ENCODE measurements at places on chromosomes 12 and 14.

DNA sequence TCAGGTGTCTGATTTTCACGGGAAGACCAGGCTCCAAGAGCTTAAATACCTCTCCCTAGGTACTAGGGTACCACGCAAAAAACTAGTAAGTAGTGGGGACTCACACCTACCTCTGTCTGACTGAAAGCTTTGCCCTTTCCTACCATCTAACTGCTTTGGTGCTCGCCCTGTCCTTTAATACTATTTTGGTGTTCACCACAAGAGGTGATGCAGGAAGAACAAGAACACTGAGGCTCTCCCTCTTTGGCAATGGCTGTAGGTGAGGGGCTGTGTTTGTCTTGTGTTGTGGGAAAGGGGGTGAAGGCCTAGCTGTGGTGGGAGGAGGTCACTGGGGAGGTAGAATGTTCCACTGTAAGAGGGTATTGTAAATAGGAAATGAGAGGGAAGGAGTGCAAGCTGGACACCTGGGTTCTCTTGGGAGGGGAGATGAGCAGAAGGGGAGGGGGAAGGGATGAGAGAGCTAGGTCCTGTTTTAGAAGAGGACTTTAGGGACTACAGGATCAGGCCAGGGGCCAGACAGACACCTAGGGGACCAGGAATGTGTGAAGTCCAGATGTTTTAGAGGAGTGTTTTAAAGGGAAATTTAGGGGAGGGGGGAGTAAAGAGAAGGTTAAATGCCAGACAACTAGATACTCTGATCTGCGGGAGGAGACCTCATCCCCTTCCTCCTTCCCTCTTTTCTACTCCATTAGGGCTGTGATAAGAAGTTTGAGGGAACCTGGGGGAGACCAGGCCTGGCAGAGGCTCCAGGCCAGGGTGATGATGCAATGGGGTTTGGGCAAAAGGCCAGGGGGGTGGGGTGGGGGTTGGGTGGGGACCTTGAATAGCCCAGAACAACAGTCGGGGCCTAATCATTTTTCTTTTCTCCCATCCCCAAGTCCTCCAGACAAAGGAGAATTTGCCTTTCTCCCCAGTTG lies 2.1 kb downstream of the ITGA5 start:
- DNase-seq, result no peak

- no peak for DNase-seq
Observed at GRCh38 chr12:72276181-72276805, 4.1 kb downstream of the TRHDE start.

DNA sequence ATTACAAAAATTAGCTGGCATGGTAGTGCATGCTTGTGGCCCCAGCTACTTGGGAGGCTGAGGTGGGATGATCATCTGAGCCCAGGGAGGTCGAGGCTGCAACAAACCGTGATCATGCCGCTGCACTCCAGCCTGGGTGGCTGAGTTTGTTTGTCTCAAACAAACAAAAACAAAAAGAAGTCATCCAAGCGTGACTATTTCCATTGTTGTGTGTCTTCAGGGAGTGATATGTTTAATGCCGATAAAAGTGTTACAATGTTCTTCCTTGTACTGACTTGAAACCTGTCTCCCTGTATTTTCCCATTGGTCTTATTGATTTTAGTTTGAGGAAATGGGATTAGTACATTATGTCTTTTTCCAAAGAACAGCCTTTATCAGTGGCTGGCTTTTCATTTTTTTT lies 75.6 kb upstream of the USP44 start:
- DNase-seq, result no peak

GRCh38 chr12:46292754-46293402 lies 24.0 kb upstream of the SLC38A1 start:
- no peak for DNase-seq

DNA sequence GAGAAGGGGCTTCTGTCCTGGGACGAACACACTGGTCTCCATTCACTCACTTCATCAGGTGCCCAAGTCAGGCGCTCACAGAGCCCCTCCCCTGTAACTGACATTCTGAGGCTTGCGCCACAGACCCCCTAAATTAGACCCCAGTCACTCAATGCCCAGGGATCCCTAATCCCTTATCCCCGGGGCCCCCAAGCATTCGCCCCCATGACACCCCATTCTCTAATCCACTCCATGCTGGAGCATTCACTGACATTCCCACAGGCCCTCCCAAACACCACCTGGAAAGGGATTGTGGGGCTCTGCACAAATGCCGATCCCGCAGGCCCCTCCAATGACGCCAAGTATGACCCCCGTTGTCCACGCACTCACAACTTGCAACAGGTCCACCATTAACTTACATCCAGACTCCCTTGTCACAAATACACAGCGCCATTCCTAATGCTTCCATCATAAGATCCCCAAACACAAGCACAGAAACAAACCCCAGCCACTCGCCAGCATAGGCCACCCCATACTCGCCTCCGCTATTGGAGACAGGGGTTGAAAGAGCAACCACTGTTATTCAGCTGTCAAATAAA lies 1.5 kb downstream of the ZNF605 start:
- no peak for DNase-seq

DNA sequence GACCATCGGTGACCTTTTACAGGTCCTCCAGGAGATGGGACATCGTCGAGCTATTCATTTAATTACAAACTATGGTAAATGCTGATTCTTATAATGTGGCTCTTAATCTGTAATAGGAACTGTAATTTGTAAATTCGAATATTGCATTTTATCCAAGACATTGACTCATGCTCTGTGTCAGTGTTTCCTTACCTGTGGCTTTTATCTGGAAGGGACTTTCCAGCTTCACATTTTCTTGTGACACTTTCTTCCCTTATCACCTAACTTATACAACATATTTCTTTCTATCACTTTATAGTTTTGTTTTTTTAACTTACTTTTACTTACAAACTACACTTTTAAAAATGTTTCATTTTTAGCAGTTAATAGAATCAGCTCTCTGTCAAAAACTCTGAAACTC lies 14.8 kb downstream of the IRAK3 start:
- DNase-seq, result no peak

GRCh38 chr12:56204275-56204674 lies 15.0 kb upstream of the SMARCC2 start:
- no peak for DNase-seq

DNA sequence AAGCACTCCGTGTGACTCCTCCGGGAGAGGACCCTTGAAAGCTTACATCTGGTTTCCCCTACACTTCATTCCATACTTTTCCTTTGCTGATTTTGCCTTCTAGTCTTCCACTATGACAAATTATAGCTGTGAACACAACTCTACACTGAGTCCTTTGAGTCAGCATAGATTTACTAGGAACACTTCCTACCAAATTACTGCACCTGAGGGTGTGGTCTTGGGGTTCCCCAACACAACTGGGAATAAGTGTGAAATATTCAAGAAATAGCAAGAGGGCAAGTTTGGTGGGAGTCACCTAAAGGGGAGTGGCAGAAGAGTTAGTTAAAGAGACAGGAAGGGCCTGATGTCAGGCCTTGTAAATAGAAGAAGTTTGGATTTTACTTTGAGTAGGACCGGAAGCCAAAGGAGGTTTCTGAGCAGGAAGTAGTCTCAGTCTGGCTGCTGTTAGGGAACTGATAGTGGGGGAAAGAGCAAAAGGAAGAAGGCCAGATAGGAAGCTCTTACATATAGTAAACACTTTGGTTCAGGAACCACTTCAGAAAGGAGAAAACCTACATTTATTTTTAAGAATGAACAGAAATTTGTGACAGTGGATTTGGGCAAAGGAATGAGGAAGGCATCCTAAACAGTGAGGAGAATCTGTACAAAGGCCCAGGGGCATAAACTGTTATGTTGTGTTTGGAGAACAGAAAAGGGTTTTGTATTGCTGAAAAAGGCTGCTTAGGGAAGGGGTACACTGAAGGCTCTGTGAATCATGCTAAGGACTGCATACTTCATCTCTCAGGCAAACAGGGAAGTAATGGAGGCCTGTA lies 14.2 kb downstream of the SEL1L start:
- no peak for DNase-seq

GRCh38 chr12:41437563-41437962 lies 249.4 kb downstream of the PDZRN4 start:
- DNase-seq, result no peak

DNA sequence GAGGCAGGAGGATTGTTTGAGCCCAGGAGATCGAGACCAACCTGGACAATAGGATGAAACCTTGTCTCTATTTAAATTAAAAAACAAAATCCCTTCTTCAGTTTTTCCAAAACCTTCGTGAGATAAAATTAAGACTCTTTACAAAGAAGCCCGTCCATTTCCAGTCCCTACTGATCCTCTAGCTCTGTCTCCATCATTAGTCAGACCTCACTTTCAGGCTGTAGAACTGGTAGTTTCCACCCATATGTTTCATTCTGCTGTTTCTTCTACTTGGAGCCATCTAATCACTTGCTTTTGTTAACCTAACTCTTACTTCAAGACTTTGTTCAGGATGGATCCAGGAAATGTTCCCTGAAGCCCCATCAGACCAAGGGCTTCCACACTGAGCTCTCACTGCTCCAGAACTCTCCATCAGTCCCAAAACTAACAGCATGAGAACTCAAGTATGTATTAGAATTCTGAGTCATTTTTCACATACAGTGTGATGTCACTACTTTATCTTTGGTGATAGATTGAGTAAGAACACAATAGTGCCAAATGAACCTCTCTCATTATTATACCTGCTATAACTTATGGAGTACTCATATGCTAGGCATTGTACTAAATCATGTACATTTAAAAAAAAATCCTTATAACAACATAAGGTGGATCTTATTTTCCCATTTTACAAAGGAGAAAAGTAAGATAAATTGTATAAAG lies 90.8 kb downstream of the PRICKLE1 start:
- no peak for DNase-seq

GRCh38 chr14:92709340-92710000 lies 39.0 kb downstream of the LGMN start:
- DNase-seq, result no peak

GRCh38 chr14:106808458-106808857 lies 1282.1 kb downstream of the TMEM121 start:
- DNase-seq, result no peak

DNA sequence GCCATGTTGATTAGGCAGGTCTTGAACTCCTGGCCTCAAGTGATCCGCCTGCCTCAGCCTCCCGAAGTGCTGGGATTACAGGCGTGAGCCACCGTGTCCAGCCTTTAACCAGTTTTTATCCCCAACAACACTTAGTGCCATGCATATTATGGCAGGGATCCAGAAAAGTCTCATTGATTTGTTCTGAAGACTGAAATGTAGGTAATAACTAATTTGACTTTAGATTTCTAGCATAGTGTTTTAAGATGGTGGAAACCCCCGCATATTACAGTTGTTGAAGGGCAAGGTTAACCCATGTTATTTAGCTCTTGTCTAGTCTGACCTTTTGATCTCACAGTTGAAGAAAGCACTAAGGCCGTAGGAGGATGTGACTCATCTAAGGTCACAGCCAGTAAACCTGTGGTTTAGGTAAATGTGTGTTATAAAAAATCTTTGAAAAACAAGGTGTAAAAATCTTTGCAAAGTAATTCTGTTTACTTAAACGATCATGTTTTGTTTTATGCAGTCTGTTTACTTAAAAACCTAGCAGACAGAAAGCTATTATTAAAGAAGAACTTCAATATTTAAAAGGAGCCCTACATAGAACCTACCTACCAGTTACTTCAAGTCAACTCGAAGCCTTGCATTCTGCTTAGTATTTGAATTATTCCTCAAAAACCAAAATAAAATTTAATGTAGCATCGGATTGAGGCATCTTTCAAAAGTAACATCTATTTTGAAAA lies 24.8 kb downstream of the BICDL1 start:
- DNase-seq, result no peak

GRCh38 chr14:93332397-93332852 lies 411 bp downstream of the BTBD7 start:
- no peak for DNase-seq

DNA sequence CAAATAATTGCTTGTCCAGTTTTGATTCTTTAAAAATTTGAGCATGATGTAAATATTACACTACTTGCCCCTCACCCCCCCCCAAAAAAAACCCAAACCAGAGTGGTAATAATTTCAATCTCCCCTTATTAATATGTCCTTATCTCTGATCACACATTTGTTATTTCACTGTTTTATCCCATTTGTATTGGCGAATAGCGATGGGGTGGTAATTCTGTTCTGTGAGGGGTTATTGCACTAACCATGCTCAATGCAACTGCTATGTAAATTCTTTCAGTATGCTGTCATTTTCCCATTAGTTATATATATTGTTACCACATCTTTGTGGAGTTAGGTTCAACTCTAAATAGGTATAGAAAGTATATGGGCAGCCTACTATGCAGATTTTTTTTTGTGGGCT lies 1.1 kb downstream of the RIMKLB start:
- no peak for DNase-seq

DNA sequence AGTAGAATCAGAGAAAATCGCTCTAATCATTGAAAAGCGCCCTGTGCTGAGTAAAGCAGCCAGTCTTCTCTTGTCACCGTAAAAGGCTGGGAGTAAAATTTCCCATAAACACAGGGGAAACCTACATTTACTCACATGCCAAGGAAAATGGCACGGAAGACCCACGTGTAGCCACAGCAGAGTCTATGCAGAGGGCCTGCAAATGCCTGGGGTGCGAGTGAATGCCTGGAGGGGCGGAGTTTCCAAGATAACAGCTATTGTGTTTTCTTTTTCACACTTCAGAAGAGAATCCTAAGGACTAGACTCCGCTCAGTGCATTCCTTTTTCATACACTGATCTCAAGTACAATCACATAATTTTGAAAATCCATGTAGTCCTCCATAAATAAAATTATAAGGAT lies 159.9 kb upstream of the FOXN3 start:
- DNase-seq, result no peak

DNA sequence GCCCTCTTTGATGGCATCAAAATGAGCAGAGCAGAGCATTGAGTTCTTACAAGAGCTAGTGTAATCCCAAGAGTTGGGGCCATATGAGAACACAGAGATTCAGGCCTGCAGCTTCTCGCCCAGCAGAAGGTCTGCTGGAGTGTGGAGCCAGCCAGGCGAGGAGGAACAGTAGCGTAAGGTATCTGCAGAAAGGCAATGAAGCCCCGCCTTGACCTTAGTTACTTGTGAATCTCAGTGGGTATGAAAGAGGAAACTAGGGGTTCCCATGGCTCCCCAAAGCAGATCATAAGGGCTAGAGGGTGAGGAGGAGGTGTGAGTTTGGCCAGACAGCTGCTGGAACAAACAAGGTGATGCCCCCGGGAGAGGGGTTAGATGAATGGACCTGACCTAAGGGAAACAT lies 49.4 kb downstream of the SLC8A3 start:
- DNase-seq, result no peak

- no peak for DNase-seq
Observed at GRCh38 chr14:58635091-58635830, 2.5 kb upstream of the DACT1 start.

GRCh38 chr12:3432176-3432742 lies 58.7 kb upstream of the PRMT8 start:
- DNase-seq, result no peak

DNA sequence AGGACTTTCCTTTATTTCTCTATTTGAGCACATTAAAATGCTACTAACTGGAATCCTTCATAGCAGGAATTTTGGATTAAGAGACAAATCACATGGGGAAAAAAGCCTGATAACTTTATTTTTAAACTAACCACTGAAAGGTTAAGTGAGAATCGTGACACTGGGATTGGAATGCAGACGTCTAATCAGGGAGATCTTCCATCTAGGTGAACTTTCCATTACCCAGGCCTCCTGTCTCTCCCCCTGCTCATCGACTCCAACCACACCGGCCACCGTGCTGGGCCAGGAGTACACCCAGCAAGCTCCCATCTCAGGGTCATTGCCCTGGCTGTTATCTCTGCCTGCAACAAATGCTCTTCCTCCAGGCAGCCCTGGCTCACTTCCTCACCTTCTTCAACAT lies 19.0 kb downstream of the PTGER2 start:
- DNase-seq, result no peak
